ENCODE measurements at places on chromosomes 2 and 18. TPM values are rescaled to one million over a fixed set of nuclear protein-coding genes. Genes with fewer than 3 reads are reported as not detected.
A peak's percentile ranks its signal among the peaks of the same experiment; 100 is the strongest.

The TMEM87B gene
- total RNA-seq: 6.5 TPM

The MPP4 gene
- total RNA-seq: not detected

DNA sequence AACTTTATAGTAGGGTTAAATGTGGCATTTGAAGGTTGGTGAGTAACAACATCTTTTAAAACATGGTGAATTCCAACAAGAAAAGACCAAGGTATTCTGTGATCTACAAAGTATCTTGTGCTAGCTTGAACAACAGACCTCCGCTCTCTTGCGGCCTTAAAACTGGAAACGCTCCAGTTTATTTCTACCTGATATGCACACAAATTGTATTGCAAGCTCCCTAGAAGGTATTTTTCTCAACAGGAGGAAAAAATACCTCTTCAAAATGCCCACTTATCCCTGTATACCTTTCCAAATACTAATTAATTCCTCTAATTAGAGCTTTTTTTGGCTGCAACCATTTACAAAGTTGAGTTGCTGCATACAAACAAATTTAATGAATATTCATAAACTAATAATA lies 69.5 kb downstream of the KCNH7 start:
- no peak for DNase-seq

DNA sequence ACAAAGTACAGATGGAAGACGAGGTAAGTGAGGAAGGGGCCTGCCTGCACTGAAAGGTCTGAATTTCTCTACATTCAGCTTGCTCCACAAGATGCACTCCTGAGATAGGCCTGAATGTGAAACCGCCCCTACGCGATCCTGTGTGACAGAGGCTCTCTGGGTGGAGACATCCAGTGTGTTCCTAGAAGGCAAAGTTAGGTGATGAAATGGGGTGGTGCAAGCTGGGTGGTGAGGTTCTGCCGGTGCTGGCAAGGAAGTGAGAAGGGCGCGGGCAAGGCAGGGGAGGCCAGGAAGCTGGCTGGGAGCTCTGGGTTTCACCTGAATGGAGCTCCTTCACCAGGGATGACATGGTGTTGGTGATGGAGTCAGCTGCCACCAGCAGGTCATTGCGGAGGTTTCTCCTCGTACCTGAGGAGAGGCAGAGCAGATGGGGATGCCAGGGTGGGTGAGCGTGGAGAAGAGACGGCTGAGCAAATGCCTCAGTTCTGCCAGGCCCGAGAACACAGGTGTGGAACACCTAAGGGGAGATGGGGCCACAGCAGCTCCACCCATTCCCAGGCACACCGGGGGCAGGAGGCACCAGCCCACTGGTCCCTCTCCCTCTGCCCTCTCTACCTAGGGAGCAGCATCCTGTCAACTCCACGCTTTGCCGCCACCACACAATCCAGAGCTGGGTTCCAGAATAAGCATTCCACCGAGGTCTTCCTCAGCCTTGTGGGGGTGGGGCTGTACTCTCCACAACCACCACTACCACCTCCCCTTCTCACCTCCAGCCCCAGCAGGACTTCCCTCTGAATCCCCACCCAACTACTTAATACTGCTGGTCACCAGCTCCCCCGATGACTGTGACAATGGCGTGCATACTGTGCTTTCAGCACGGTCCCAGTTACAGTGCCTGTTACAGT lies 45.5 kb upstream of the DNMT3A start:
- DNase-seq: peak; percentile 37

- no peak for DNase-seq
These were observed 4.4 kb downstream of the ANKRD12 start for GRCh38 chr18:9140984-9141383.

All from Right ventricle myocardium inferior (tissue), 1 donor.